ENCODE measurements at places on chromosomes 13 and 19.

- DNase-seq, result no peak
Measured at GRCh38 chr13:50106559-50106958, 91.3 kb downstream of the KCNRG start.

GRCh38 chr13:43684963-43685725 is 101.6 kb downstream of the ENOX1 start:
- no peak for DNase-seq

GRCh38 chr19:4089400-4089908 is 22.8 kb upstream of the ZBTB7A start:
- no peak for DNase-seq

- DNase-seq, result no peak
Measured at GRCh38 chr19:11273296-11273695, 11.0 kb upstream of the DOCK6 start.

DNA sequence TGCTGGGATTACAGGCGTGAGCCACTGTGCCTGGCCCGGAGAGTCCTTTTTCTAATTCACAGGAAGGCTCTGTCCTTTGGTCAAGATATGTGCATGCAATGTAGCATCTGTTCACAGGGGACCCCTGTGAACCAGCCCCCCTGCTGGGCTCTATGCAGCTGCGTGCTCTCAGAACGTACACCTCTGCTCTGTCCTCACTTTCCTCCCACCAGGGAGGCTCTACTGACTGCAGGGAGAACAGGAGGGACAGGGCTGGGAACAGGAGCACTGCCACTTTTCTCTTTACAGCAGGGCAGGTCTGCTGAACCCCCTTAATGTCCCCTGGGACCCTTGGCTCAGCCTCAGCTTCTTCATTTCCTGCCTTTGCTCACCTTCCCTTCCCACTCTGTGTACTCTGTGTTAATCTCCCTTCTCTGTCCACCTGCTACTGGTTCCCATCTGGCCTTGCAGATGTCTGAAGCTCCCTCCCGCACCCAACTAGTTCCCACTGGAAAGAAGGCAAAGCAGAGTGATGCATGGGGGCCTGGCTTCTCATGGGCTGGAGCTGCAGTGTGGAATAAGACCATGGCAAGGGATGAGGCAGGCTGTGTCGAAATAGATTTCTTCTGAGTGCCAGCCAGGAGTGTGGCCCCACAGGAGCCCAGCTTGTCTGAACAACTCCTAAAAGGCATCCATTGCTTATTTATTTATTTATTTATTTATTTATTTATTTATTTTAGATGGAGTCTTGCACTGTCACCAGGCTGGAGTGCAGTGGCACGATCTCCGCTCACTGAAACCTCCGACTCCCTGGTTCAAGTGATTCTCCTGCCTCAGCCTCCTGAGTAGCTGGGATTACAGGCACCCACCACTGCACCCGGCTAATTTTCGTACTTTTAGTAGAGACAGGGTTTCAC is 7.2 kb downstream of the ADGRE2 start:
- no peak for DNase-seq
